ENCODE measurements at places on chromosomes 11 and 22.

- DNase-seq = no peak
Observed at GRCh38 chr11:119378851-119379465, 2.5 kb downstream of the USP2 start.

GRCh38 chr11:135075740-135076139, 663.7 kb upstream of the B3GAT1 start:
- no peak for DNase-seq

GRCh38 chr11:104033561-104033960, 2.9 kb upstream of the DDI1 start:
- peak; percentile 2 for DNase-seq

- DNase-seq = peak; percentile 22
Observed at GRCh38 chr22:22156716-22157347, 87.8 kb upstream of the VPREB1 start.

- no peak for DNase-seq
Observed at GRCh38 chr11:62128835-62129234, 5.0 kb downstream of the INCENP start.

GRCh38 chr11:83033371-83033770, 38.3 kb downstream of the RAB30 start:
- DNase-seq = no peak

GRCh38 chr11:106872246-106872645, 146.0 kb downstream of the GUCY1A2 start:
- no peak for DNase-seq

DNA sequence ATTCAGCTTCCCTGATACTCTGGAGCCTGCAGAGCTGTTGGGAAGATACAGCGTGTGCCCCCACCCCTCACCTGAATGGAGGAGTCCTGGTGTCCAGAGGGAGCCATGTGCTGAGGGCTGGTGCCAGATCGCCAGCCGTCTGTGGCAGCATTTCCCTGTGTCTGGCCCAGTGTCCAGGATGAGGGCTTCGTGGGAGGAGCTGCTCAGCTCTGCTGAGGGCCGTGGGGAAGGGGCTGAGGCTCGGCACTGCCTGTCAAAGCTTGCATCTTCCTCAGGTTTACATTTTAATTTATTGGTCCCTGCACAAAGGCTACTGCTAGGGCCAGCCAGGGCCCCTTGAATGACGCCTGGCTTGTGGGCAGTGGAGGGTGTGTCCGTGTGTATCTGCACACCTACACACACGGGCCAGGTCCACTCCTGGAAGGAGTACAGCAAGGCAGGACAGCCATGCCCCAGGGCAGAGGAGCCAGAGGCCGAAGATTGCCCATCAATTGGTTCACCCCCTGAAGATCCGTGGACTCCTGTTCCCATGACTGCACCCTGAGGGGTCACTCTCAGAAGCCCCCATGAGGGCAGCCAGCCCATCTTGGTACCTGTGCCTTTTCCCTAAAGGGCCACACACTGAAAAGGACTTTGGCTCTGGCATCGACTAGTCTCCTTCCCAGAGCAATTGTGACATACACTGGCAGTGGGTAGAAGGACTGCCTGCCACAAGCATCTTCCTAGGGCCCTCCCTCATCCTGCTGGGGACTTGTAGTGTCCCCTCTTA, 107.7 kb upstream of the PARVA start:
- DNase-seq = no peak

GRCh38 chr11:131064373-131064991, 148.2 kb upstream of the SNX19 start:
- DNase-seq = peak; percentile 49

GRCh38 chr11:9384535-9385326, at the start of gene IPO7:
Gene IPO7, plus strand, starts transcription at chr11:9384652. Its CDS starts 112 bp downstream, at chr11:9384764.
- peak; percentile 92 for DNase-seq

DNA sequence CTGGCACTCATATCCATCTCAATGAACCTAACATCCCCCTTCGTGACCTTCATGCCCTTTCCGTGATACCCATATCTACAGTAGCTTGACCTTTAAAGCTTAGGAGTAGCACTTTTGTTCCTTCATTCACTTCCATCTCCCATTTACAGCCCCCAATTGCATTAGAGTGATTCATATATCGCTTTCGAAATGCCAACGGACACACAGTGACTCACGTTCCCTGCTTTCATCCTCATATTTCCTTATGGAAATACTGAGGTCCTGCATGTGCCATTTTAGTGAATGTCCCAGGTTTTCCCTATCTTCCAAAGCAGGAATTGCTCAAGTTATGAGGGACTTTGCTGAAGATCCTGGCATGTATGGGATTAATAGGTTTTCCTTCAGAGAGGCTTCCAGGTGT, 44.3 kb upstream of the CEP126 start:
- DNase-seq = peak; percentile 75

- no peak for DNase-seq
Observed at GRCh38 chr22:31327806-31328543, 18.2 kb downstream of the PATZ1 start.

GRCh38 chr11:96200243-96200642, 142.8 kb downstream of the MAML2 start:
- peak; percentile 63 for DNase-seq

DNA sequence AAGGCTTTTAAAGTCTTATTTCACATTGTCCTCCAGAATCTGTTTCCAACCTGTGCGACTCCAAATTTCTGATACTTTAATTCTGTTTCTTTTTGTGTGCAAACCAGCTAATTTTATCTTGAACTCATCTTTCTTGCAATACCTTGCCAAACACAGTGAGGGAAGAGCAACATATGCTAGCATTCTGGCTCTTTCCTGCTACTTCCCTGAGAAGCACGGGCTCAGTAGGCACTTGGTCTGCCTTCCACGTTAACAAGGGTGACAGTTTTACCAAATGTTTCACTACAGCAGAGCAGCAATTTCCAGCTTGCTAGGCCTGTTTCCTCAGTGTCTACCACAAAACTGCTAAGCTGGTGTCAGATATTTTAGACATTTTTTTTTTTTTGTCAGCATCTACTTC, 405.8 kb downstream of the NTM start:
- no peak for DNase-seq

DNA sequence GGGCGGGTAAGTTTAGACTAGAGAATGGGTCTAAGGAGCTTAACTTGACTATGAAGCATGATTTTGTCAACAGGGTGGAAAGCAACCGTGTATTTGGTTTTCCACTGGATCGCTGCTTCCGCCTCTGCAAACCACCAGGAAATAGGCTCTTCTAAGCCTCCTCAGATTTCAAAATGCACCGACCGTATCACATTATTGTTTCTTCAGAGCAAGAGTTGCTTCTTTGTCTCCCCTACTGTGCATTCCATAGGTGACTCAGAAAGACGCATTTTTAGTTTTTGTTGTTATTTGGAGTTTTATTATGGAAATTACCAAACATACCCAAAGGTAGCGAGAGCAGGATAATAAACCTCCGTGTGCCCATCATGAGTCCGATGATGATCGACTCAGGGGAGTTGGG, 64.3 kb upstream of the RASD2 start:
- no peak for DNase-seq

GRCh38 chr22:22787786-22788459, 99.7 kb upstream of the IGLL5 start:
- DNase-seq = peak; percentile 63

- no peak for DNase-seq
Observed at GRCh38 chr11:106920899-106921509, 97.3 kb downstream of the GUCY1A2 start.

DNA sequence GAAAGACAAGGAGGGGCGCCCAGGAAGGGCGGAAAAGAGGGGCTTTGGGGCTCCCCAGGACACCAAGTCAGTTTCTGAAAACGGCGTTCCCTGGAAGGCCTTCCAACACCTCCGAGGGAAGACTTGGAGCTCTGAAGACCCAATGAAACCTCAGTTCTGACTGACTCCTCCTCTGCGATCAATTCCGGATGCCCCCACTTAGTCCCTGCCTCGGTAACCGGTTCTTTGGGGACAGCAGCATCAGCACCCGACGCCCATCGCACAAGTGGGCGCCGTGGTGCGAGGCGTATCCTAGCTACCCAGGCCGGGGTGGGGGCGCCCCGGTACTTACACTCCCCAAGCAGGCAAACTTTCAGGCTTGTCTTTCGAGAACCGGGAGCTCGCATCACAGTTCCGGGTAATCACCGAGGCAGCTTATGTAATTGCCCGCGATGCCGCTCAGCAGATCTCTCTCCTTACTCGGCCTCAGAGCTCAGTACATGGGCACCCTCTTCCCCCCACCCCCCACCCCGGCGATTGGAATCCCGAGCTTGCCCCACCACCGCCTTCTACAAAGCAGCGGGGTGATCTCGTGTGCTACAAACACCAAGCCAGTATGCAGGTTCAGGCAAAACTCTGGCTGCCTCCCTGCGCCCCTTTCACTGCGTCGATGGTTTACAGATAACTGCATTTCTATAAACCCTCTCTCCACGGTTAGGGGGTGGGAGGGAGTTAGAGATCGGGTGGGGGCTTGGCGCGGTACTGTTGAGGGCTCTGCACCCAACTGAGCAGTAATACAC, 2.0 kb downstream of the TENM4 start:
- peak; percentile 63 for DNase-seq

DNA sequence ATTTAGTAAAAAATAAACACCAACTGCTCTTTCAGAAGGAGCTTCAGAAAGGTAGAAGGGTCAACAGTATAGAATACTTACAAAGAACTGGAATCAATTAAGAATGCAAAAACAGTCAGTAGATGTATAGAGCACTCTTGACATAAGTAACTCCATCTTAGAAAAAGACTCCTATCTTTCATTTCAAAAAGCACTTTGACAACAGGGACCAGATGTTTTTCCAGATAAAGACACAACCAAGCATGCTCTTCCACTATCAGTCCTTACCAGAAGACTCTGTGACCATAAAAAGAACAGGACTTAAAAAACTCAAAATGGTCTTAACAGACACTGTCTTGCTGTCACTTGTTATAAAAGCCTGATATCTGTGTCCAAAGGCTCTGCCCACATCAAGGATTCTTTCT, 5.2 kb downstream of the SLC25A17 start:
- DNase-seq = no peak

DNA sequence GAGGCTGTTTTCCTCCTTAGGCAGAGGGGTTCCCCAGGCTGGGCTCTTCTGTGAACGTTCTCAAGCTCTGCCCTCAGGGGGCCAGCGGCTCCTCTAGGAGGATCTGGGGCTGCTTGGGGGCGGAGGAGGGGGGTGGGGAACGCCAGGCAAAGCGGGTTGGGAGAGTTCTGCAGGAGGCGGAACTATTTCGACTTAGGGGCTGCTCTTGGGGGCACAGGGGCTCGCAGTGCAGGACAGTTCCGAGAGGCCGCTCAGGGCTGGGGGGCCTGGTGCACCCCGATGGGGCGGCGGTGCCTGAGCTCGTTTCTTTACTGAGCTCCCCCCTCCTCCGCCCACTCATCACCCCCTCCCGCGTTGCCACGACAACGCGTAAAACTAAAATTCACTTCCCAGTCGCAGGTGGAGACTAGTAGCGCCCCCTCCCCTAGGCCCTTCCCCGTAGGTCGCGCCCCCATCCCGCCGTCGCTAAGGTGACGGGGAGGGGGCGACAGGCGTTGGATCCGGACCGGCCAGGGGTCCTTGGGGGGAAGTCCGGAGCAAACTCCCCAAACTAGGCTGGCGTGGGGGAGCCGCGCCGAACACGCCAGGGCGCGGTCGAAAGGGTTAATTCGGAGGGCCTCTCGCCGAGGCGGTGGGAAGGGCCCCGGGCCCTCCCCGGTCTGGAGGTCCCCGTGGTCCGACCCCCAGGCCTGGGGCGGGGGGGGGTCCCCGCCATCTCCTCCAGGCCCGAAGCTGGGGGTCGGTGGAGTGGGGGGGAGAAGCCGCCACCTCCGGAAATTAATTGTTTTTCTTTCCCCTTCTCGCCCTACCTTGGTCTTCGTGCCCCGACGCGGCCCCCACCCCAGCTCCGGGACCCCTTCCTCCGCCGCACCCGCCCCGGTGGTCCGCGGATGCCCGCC, 857 bp downstream of the SHANK3 start:
- no peak for DNase-seq

GRCh38 chr11:83255366-83255765, 30.8 kb downstream of the CCDC90B start:
- no peak for DNase-seq

GRCh38 chr11:113022262-113022661, 61.0 kb downstream of the NCAM1 start:
- peak; percentile 2 for DNase-seq

DNA sequence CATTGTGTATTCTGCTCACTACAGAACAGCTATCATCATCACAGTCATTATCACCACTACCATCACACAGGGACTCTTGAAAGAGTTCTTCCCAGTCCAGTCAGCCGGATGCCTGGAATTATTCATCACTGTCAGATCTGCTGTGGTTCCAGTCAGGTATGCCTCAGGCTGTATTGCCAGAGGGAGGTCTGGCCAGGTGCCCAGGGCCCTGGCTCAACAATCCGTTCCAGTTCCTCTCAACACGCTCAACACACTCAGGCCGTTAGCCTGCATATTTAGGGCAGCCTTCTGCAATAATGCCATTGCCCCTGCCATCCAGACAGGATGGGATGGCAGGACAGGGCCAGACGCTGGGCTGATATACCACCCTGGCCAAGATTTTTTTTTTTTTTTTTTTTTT, 28.6 kb upstream of the RASL10A start:
- DNase-seq = peak; percentile 96

- no peak for DNase-seq
Observed at GRCh38 chr22:20244691-20245576, 23.2 kb downstream of the RTN4R start.

DNA sequence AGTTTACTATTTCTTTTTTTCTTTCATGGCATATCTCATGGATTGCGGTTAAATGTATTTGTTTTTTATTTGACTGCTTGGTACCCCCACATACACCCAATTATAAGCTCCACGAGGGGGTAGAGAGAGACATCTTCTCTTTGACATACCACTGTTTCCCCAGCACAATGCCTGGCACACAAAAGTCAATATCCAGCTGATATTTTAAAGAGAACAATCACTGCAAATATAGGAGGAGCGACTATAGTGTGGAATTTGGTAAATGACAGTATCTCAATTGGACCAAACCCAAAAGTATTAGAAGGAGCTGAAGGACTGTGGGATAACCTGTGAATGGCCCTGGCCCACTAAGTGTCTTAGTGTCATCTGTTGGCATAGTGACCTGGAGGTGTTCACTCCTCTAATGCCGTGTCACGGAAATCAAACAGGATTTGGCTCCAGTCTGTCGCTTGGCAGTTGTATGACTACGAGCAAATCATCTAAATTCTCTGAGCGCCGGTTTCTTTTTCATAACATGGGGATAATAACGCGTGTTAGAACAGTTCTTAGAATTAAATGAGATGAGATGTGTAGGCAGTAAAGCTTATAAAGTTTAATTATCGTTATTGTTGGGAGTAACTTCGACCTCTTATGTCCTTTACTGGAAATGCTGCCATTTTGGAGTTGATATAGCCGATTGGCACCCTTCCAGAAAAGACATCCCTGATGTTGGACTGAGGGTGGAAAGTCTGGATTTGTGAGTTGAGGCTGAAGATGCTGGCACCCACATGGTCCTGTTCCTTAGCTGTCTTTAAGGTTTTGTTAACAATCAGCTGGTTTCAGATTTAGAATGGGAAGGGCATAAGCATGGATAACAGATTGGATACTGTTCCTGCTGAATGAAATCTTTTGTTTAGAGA, 144.5 kb downstream of the DBX1 start:
- DNase-seq = no peak

GRCh38 chr11:60994541-60995080, 23.1 kb downstream of the CD6 start:
- no peak for DNase-seq
